ENCODE measurements at places on chromosomes 4 and X.

- no peak for DNase-seq
These were observed 57.0 kb downstream of the MAPK10 start for GRCh38 chr4:86302830-86303229.

DNA sequence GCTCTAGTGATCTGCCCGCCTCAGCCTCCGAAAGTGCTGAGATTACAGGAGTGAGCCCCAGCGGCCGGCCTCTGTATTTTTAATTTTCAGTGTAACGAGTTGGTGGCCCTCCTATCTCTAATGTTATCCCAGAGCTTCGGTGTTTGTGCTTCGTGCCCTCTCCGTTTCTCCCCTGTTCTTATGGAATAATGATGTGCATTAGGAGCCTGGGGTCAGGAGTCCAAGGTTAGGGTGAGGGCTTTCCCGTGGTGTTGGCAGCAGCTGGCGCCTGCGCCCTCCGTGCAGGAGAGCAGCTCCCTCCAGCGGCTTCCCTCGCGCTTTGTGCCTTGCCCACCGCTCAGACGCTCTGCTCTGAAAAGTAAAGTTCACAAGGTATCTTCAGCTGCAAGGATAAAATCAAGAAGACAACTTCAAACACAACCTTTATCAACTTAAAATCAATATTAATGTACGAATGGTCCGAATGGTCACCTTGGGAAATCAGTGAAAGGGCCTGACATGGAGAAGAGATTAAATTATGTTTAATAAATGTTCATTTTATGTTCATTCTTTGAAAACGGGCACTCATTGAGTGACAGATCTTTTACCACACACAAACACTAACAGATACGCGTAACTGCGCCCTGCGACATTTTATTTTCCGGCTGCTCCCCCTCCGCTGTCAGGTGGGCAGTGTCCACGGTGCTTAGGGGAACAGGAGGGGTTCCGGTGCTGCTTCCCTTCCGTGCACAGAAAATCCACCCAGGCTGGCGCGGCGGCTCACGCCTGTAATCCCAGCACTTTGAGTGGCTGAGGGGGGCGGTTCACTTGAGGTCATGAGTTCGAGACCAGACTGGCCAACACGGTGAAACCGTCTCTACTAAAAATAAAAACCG is 62.4 kb downstream of the TRAPPC11 start:
- peak; percentile 46 for DNase-seq

DNA sequence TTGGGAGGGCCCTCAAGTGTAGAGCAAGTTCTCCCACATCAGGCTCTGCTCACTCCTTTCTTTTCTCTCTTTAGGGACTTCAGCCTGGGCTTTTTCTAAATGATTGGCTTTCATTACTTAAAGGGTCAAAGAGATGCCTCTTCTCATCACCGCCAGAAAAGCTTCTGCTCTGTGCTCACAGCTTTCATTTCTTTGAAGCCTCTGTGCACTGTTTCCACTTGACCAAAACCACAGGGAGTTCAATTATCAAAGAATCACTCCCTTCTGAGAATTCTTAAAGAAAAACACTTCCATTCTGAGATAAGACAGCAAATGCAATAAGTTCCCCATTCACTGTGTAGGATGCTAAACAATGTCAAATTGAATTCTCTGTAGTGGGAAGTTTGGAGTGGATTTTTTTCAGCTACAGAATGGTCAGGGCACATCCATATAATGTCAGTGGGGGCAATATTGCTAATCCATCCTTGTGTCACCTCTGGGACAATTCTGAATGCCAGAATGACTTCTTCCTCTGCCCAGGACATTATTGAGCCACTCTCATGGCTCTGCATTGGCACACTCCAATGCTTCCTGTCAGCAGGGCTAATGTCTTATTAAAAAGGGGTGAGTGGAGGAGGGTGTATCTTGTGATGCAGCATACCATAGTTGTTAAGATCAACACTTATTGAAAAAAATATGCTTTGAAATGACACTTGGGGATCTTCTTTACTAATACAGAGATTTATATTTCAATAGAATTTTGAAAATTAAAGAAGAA is 217.6 kb downstream of the SNCA start:
- DNase-seq, result no peak

DNA sequence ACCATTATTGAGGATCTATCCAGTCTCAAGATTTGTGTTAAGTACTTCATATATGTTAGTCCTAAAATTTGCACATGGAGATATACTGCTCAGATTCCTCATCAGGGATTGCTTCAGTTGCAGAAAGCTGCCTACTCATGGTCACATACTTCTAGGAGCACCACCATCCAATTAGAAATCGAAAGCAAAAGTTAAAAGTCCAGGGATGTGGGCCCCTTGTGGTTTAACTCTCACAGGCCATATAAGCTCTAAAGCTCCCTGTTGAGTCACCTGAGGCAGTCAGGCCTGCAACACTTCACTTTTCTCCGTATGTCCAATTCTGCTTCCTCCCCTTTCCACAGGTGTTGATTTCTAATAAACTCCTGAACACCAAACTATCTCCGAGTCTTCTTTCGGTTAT is 84.2 kb downstream of the CNOT6L start:
- DNase-seq, result peak; percentile 30

GRCh38 chr4:51895816-51896408 is 53.0 kb downstream of the DCUN1D4 start:
- peak; percentile 45 for DNase-seq

- no peak for DNase-seq
These were observed 221.7 kb downstream of the ARHGAP24 start for GRCh38 chr4:85696661-85697060.

DNA sequence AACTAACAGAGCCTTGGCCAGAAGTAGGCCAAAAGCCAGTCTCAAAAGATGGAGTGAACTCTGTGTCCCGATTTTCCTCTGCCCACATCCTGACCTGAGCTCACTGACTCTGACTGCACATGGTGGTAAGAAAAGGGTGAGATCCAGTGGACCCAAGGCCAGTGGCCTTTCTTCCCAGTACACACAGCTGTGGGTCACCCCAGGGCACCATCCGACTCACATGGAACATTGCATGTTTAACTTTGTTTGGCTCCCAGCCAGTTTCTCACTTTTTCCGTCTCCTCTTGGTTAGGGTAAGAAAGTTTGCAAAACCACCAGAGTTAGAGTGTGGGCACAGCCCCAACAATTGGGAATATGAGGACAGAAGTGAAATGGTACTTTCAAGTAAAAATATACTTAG is 69.8 kb downstream of the GAB1 start:
- DNase-seq, result peak; percentile 4

DNA sequence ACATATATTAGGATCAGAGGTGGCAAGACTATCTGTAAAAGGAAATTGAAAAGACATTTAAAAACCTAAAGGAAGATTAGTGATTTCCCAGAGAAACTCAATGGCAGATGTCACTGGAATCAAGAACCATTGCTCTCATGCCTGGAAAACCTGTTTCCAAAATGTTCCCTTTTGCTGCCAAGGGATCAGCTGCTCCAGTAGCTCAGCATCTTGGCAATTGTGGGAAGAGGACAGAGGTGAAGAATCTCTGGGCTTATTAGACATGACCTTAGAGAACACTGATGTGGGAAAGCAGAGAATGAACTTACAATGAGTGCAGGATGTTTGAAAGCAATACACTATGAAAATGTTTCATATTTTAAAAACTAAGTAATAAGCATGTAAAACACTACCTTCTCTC is 98.3 kb downstream of the SHROOM3 start:
- DNase-seq, result no peak

DNA sequence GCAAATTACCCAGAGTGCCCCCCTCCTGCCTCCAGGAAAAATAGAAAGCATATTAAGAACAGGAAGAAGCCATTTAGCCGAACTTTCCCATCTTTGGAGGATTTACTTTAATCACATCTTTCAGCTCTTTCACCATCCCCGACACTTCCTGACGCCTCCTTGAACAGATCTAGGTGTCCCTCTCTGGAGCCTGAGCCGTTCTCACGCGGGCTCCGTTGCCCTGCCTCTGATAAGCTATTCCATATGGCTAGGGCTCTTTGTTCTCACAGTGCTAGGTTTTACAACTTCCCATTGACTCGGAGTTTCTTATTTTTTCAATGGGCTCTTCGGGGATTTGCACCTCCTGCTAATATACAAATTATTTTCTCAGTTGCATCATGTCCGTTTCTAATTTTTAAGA is 82.1 kb upstream of the GPC4 start:
- no peak for DNase-seq

- no peak for DNase-seq
These were observed 62.0 kb downstream of the AWAT2 start for GRCh38 chrX:69987691-69988090.

DNA sequence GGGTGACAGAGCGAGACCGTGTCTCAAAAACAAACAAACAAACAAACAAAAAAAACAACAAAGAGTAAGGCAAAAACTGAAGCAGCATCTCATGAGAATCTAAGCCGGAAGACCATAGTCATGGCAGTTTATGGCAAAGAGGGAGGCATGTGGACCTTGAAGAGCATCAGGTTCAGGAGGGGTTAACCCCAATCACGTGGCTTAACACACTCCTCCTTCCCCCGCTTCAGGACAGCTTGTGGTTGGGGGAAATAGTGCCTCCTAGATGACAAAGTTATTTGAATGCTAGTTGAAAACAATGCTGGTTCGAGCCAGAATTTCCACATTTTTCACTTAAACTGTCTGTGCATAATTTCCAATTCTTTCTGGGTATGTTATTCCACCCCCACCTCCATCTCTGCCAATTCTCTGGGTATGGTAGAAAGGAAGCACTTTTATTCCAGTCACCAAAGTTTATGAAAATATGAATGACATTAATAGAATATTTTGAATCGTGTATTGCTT is 11.7 kb upstream of the MAP7D3 start:
- DNase-seq, result no peak

DNA sequence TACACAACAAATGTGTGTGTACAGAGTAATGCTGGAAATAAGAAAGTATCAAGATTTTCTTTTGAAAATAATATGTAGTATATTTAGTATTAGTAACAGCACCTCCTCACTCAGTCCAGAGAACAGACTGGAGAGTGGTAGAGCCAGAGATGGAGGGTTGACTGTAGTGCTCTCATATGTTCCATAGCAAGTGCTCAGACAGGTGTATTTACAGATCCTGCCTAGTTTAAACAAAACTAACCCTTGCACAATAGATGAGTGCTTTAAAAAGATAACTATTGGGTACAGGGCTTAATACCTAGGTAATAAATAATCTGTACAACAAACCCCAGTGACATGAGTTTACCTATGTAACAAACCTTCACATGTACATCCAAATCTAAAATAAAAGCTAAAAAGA is 381.0 kb upstream of the EMCN start:
- DNase-seq, result no peak

DNA sequence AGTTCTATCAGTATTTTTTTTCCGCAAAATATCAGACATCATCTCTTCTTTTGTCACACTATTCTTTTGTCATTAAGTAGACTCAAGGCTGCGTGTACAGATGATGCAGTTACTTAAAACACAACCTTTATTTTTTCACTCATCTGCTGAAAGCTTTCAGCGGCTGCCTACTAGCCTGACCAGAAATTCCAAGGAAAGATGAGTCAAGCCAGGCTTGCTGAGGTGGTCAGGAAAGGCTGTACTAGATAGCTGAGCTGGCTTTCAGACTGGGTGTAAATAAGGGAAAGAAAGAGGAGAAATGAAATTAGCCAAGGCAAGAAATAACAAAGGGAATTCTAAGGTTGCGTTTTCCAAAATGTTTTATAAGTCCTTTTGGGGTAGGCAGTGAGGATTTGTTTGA is 17.9 kb downstream of the STK26 start:
- no peak for DNase-seq

DNA sequence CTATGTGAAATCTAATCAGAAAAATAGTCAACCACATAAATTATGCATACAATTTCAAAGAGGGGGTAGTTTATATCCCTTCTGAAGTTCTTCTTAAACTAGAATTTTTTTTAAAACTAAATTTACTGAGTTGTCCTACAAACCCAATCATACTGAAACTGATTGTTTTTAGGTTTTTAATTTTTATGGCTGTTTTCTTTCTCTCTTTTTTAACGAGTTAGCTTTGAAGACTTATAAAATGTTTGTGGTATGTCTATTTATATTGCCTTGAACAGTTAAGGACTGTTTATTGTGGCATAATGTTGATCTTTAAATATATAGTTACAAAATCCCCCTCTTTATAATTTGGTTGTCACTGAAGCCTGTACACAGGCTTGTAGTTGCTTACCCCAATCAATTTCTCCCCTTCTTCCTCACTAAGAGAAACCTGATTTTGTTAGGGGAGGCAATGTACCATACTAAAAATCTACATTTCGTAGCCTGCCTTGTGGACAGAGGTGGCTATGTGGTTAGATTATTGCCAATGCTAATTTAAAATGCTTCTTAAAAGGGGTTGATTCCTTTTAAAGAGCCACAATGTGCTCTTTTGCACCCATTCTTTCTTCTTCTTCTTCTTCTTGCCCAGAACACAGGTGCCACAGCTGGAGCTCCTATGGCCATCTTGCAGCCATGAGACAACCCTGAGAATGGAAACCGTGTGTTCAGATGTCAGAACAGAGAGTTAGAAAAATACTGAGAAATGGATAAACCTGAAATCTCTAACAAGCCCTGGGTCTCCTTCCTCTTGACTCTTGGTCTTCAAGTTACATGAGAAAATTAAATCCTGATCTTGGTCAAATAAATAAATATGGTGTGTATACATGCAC is 102.7 kb upstream of the ZNF827 start:
- no peak for DNase-seq

- DNase-seq, result no peak
These were observed 14.4 kb downstream of the HTT-AS start for GRCh38 chr4:3059943-3060342.

DNA sequence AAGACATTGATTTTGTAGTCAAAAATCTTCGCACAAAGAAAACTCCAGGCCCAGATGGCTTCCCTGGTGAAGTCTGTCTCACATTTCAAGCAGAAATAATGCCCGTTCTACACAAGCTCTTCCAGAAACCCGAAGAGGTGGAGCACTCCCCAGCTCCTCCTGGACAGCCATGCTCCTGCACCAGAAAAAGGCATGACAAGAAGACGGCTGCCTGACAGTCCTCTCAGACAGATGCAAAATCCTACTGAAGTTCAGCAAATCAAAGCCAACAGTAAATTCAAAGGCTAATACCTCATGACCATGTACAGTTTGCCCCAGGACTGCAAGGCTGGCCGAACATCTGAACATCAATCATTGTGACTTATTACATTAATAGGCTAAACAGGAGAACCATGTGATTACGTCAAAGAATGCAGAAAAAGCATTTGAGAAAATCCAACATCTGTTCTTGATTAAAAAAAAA is 30.8 kb upstream of the MXD4 start:
- DNase-seq, result no peak

- no peak for DNase-seq
These were observed 5.1 kb upstream of the MTHFD2L start for GRCh38 chr4:74152836-74153235.

- DNase-seq, result no peak
These were observed 45.0 kb downstream of the NHSL2 start for GRCh38 chrX:71955530-71956120.

- DNase-seq, result no peak
These were observed 75.9 kb upstream of the RPL34 start for GRCh38 chr4:108544481-108544880.

GRCh38 chr4:186780291-186781031 is 56.8 kb upstream of the FAT1 start:
- DNase-seq, result no peak

DNA sequence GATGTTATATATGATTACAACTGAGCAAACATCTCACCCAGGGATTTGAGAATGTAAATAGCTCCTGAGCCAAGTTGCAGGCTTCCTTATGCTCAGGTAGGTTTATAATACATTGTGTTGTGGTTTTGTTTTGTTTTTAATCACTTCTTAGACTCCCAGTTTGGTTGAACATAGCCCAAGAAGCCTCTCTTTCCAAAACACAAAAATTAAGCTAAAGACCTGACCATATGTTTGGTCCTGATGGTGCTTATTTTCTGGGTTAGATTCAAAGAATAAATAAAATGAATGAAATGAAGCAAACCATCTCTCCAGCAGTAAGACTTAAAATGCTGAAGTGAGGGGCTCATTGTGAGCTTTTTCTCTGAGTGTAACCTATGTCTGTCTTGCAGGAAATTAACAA is 93.5 kb downstream of the GRXCR1 start:
- no peak for DNase-seq

Data from stimulated activated CD4-positive, alpha-beta T cell treated with anti-CD3 and anti-CD28 coated beads, Interleukin-1b, Interleukin-23, amount 100 ng/mL, for 48 hours (primary cell).